ENCODE measurements at places on chromosomes 3 and 15.
A peak's percentile ranks its signal among the peaks of the same experiment; 100 is the strongest.

GRCh38 chr15:71702496-71702895, 107.9 kb upstream of the NR2E3 start:
- no peak overlapping the region for H3K4me3 ChIP-seq
- no peaks in the 10 kb centered on the region for H3K36me3 ChIP-seq
- H3K27ac ChIP-seq = no peak overlapping the region
- H3K27me3 ChIP-seq = no peaks in the 10 kb centered on the region
- DNase-seq = no peak

- H3K4me3 ChIP-seq = peak overlapping the region; percentile 40
- no peak for DNase-seq
- peaks cover 78% of the 10 kb centered on the region for H3K4me1 ChIP-seq
- peaks cover 100% of the 10 kb centered on the region for H3K27me3 ChIP-seq
- no peaks in the 10 kb centered on the region for H3K36me3 ChIP-seq
Observed at GRCh38 chr15:76338486-76339304, 2.1 kb downstream of the ISL2 start.

GRCh38 chr3:17158941-17159682, 274.4 kb downstream of the PLCL2 start:
- peaks cover 75% of the 10 kb centered on the region for H3K36me3 ChIP-seq
- DNase-seq = no peak
- H3K4me1 ChIP-seq = no peaks in the 10 kb centered on the region
- H3K27ac ChIP-seq = no peak overlapping the region
- H3K4me3 ChIP-seq = no peak overlapping the region

DNA sequence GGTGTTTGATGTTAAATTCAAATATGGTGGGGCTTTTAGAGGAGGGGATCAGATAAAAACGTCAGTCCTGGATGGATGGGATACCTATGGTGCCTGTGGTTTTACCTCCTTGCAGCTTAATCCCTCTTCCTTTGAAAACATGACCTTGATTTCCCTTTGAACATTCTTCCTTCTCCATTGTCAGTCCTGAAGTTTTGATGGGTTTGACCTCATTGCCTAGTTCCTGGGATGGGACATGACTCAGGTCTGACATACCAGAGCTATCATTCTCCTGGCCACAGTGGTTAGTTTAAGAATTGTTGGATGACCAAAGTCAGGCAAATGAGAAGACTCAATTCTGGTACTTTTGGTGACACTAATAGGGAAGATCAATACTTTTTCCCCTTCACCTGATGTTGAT, 87.2 kb downstream of the PRICKLE2 start:
- no peak overlapping the region for H3K4me3 ChIP-seq
- no peaks in the 10 kb centered on the region for H3K27me3 ChIP-seq
- no peak overlapping the region for H3K27ac ChIP-seq
- H3K4me1 ChIP-seq = no peaks in the 10 kb centered on the region

DNA sequence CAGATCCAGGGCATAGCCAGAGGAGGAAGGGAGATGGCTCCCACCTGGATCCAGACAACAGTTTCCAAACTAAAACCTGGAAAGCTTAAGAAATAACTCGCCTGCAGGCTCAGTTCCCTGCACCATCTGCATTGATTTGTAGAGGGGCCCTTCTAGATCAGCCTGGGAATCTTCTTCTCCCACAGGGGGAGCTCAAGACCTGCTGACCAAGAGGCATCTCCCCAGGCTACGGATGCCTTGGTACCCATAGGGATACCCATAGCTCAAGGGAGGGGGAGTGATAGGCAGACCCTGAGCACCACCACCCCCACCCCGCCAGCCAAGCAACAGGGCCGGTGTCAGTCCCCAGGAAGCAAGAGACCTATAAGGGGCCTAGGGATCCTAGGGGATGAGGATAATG, 28.0 kb upstream of the DCLK3 start:
- H3K27me3 ChIP-seq = no peaks in the 10 kb centered on the region
- no peak for DNase-seq
- no peak overlapping the region for H3K27ac ChIP-seq
- H3K4me3 ChIP-seq = no peak overlapping the region

DNA sequence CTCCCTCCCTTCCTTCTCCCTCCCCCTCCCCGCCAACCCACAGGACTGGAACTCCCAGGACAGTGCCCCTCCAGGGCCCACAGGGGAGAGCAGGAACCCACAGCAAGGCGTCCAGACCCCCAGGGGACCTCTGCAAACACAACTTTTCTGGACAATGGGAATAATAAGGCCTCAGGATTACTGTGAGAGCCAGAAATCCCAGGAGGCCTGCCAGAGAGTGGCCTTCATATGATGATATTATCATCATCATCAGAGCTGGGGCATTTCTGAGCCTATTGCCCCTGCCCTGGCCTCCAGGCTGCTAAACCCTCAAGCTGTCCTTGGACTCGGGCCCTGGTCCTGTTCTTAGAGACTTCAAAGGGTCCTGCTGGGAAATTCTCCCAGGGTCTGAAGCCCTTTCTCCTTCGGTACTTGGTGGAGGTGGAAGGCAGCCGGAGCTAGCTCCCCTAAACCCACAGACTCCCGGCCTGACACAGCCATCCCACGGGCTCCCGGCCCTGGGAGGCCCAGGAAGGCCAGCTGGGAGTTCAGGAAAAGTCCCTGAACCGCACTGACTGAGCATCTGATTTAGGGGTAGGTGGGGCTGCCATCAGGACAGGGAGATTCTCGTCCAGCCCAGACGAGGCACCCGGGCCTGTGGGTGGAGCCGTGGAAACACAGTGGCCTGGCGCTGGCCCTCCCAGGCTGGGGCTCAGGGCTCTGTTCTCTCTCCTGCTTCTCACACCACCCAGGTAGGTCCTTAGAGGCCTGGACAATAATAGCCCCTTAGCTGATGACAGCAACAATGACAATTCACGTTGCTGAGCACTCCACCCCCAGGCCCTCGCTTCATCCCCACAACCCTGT, 4.9 kb downstream of the CALML4 start:
- H3K4me1 ChIP-seq = peaks cover 27% of the 10 kb centered on the region
- no peaks in the 10 kb centered on the region for H3K36me3 ChIP-seq
- no peak for DNase-seq
- no peak overlapping the region for H3K4me3 ChIP-seq
- H3K27me3 ChIP-seq = no peaks in the 10 kb centered on the region

- no peak overlapping the region for H3K27ac ChIP-seq
- DNase-seq = no peak
- no peak overlapping the region for H3K4me3 ChIP-seq
- no peaks in the 10 kb centered on the region for H3K36me3 ChIP-seq
- no peaks in the 10 kb centered on the region for H3K27me3 ChIP-seq
Observed at GRCh38 chr15:87680208-87680607, 576.3 kb downstream of the NTRK3 start.

GRCh38 chr15:91488452-91488851, 365.1 kb upstream of the SLCO3A1 start:
- H3K27ac ChIP-seq = no peak overlapping the region
- no peak overlapping the region for H3K4me3 ChIP-seq
- H3K4me1 ChIP-seq = no peaks in the 10 kb centered on the region
- no peaks in the 10 kb centered on the region for H3K27me3 ChIP-seq
- H3K36me3 ChIP-seq = no peaks in the 10 kb centered on the region
- DNase-seq = no peak
